ENCODE measurements at places on chromosomes 6 and 20. TPM values are rescaled to one million over a fixed set of nuclear protein-coding genes. Genes with fewer than 3 reads are reported as not detected.
A peak's percentile ranks its signal among the peaks of the same experiment; 100 is the strongest.

- DNase-seq = no peak
Measured at GRCh38 chr6:24847402-24847801, 48.7 kb upstream of the ARMH2 start.

BLOC1S5 gene
- total RNA-seq = 12.8 TPM

MAFB gene
- total RNA-seq = 31.5 TPM

ASXL1 gene
- 70.1 TPM for total RNA-seq

DNA sequence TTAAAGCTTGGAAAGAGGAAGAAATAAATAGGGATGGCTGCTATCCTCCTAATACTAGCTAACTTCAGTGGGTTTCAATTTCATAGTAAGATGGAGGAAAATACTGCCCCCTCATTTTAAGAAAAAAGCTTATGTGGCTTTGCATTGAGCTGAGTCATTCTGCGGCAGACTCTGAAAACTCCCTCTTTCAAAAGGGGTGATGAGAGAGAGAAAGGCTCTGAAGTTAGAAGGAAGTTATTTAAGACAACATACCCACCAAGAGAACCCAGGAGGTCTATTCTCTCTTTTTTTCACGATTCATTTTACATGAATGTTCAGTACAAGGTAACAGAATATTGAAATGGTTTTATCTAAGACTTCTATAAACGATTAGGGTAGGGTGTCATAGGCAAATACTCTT lies 4.5 kb downstream of the PRDM13 start:
- DNase-seq = no peak

DNA sequence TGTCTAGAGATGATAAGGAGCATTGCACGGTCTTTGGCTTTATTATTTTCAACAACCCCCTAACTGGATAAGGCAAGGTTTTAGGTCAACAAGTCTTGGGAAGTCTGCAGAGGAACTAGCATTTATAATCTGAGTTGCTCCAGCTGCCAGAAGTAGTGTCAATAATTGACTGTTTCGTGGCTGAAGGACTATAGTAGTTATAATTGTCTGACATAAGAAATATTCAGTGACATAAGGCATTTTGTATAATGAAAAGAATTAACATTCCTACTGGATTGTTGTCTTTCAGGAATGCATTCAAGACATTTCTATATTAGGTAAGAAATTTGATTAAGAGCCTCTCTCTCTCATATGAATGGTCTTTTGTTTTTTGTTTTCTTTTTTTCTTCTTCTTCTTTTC lies 136.9 kb upstream of the SGK1 start:
- DNase-seq = no peak

DNA sequence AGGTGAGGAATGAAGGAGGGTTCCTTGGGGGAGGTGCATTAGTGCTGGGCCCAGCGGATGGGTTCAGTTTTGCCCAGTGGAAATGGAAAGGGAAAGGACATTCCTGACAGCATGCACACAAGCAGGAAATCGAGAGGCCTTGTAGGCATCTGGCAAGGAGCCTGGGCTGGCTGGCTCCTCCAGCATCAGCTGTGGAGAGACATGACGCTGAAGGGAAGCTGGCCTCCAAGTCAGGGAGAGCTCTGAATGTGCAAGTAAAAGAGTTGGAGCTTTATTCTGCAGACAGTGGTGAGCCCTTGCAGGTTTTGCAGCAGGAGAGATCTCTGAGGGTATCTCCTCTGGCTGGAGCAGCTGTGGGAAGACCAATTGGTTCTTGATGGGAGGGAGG lies 154.3 kb downstream of the MRPL14 start:
- DNase-seq = peak; percentile 91

TMEM30A gene
- 95.2 TPM for total RNA-seq

GRCh38 chr6:118708055-118708454 lies 56.7 kb upstream of the CEP85L start:
- no peak for DNase-seq

DNA sequence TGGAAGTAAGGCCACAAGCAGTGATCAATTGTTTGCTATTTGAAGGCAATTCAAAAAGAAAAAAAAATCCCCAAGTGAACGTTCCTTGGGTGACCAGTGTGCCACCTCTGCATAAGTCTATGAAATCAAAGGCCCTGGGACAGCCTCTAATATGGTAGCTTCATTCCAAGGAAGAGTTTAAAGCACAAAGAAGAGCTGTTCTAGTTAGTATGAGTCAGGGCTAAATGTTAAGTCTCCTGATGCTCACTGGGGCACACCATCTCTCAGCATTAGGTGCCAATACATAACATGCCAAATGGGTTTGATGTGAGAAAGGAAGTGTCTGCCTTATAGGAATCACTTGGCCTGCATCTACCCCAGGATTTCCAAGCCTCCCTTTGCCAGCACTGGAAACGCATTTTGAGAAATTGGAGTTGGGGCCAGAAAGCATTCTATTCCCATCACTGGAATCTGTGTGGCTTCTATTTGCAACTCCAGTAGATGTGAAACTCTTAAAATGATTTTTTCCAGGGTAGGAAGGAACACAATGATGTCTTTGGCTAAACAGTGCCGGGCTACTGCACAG lies 13.0 kb downstream of the UNC5CL start:
- no peak for DNase-seq

CDH22 gene
- total RNA-seq = not detected

DNA sequence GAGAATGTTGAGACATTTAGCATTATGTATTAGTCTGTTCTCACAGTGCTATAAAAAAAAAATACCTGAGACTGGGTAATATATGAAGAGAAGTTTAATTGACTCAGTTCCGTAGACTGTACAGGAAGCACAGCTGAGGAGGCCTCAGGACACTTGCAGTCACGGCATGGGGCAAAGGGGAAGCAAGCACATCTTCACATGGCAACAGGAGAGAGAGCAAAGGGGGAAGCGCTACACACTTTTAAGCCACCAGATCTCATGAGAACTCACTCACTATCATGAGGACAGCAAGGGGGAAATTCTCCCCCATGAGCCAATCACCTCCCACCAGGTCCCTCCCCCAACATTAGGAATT lies 26.8 kb upstream of the TFAP2A start:
- DNase-seq = no peak

DNA sequence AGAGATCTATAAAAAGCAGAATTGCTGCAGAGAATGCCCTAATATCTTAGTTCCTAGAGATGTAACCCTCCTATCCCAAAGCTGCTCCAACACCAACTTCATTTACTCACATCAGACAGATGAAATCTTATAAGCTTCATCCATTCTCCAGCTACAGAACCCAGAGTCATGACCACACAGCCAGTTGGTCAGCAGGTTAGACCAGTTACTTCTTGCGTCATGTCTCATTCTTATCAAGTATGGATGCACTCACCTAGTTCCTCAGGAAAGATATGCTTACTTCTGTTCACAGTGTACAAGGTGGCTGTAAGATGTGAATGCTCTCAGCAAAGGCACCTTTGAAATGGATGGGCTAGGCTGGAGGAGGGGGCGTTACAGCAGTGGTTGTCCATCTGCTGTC lies 47.9 kb upstream of the ISM1 start:
- DNase-seq = no peak

DNA sequence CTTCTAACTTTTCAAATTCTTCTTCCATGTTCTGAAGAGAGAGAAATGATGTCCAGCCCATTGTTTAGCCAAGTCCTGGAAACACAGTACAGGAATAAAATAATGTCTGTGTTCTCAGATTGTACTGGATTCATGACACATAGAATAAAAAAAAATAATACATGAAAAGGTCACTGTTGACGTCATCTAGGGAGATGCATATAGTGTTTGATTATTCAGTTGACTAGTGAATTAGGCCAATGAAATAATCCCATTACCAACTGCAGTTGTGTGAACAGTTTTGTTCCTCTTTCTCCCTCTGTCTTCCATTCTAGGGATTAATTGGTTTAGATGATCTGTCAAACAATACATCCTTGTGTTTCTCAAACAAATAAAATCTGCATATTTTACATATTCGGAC lies 222.8 kb downstream of the ALDH8A1 start:
- no peak for DNase-seq

DNA sequence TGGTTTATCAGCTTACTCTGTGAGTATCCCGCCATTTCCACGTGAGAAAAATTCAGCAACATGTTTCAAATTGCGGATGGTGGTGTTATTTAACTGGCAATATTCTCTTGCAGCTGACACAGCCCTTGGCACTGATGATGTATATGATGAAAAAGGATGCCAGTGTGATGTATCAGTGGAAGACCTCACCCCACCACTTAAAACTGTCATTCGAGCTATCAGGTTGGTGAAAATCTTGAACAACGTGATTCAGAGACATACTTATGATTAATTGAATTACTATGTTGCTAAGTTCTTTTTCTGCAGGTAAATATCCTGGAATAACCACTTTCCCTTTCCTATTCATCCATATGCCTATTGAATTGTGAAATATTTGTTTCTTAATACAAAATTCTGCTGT lies 55.7 kb downstream of the KHDC1L start:
- DNase-seq = no peak

GRCh38 chr6:134347885-134348805 lies 30.2 kb upstream of the SGK1 start:
- no peak for DNase-seq

EYS gene
- total RNA-seq = not detected

- DNase-seq = no peak
Measured at GRCh38 chr6:157496534-157497095, 115.6 kb downstream of the ZDHHC14 start.

DNA sequence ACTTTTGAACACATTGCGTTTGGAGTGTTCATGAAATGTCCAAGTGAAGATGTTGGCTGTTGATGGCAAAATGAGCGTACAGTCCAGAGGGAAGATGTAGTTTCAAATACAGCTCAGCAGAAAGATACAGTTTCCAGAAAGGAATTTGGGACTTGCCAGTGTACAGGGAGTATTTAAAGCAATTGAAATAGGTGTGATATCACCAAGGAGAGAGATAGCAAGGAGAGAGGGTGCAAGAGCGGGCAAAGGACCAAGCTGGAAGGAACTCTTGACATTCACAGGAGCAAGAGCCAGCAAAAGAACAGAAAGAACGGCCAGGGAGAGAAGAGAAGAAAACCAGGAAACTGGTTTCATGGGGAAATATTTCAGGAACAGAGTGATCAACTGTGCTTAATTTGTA lies 47.8 kb downstream of the CARMIL1 start:
- DNase-seq = no peak

DNA sequence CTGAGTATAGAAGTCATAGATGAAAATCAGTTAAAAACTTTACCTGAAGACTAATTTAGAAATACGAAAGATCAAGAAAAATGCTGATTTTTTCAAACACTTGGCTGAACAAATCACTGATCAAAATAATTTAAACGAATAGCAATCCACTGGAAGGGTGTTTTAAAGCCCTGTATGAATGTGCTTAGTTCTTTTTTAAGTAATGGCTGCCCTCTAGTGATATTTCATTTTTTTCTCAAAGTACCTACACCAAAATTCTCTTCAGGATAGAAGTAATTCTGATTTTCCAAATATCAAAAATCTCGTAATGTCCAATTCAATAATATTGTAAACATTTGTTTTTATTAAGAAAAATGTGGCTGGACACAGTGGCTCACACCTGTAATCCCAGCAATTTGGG lies 32.5 kb downstream of the AKAP7 start:
- DNase-seq = no peak

DNA sequence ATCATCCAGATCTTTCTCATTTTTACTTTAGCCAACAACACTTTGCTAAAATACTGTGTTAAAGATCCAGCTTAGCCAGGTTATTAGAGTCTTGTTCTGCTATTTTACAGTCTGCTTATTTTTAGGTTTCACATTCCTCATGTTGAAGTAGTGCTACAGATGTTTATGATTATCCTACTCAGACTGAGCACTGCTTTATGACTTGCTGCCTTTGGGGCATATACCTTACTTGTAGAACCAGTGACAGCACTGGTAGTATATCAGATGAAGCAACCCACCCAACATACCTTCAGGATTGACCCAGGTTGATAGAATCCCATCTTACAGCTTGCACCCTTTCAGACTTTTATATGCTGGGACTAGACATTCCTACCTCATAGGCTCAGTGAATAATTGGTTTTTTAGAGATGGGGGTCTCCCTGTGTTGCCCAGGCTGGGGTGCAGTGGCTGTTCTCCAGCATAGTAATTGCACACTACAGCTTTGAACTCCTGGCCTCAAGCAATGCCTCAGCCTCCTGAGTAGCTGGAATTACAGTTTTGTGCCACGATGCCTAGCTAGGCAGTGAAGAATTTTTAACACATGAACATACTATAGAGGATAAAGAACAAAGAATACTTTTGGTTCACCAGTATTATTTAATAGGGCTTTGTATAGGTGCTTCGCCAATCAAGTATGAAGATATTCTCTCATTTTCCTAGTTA lies 63.8 kb upstream of the DYNLRB1 start:
- DNase-seq = no peak

GRCh38 chr6:55666037-55666436 lies 87.0 kb upstream of the HMGCLL1 start:
- no peak for DNase-seq

FAM162B gene
- total RNA-seq = 4.6 TPM

GRCh38 chr6:13336553-13336952 lies 8.2 kb upstream of the TBC1D7 start:
- peak; percentile 84 for DNase-seq

DNA sequence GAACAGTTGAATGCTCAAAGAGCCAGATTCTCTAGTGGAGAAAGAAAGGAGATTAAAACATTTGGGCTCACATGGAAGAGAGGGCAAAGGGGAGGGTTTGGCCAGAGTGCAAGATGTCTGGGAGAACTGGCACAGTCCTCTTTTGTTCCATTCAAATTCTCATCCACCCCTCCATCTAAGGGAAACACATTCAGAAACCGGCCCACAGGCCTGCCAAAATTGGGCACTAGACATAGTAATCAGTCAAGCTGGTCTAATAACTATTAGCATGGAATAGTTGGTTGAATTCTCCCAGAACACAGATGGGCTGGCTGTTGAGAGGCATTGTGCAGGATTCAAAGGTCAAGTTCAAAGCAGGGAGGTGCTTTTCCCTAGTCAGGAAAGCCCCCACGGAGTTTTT lies 341.4 kb upstream of the IRAK1BP1 start:
- no peak for DNase-seq

- no peak for DNase-seq
Measured at GRCh38 chr6:156279261-156279969, 497.8 kb upstream of the ARID1B start.

REV3L gene
- 84.7 TPM for total RNA-seq

GRCh38 chr6:81996414-81996813 lies 243.9 kb upstream of the TENT5A start:
- no peak for DNase-seq

DNA sequence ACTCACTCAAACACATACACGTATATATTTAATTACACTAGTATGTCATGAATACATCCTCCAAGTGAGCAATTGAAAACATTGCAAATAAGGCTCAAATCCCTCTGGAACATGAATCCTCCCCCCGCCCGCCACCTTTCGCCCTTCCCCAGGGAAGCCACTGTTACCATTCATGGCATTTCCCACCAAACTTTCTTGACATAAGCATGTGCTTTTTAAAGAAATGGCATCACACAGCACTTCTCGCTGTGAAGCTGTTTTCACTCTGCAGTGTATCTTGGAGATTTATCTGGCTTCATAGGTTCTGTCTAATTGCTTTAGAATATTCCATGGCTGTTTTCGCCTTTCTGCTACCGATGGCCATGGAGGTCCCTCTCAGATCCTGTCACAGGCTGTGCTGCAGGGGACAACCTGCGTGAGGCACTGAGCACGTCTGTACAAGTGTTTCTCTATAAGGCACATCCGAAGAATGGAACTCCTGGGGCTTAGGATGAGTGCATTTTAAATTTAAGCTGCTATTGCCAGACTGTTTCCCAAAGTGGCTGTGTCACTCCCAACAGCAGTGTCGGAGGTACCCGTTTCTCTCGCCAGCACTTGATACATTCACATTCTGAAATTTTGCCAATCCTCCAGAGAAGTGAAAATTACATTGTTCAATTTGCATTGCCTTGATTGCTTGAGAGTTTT lies 22.2 kb upstream of the PHACTR3 start:
- peak; percentile 12 for DNase-seq

WFDC5 gene
- not detected for total RNA-seq

GRCh38 chr20:35877611-35878010 lies 76.7 kb downstream of the SCAND1 start:
- no peak for DNase-seq
